Mononuclear cell (primary cell): ENCODE measurements at places on chromosomes 7 and 10. TPM values are rescaled to one million over a fixed set of nuclear protein-coding genes. Genes with fewer than 3 reads are reported as not detected.

The CPA2 gene
- total RNA-seq = not detected

The ABCB4 gene
- total RNA-seq = 7.2 TPM

The TSPAN12 gene
- not detected for total RNA-seq

The LFNG gene
- total RNA-seq = 101 TPM

The ZPBP gene
- not detected for total RNA-seq

The PAPOLB gene
- total RNA-seq = not detected

The AKR1D1 gene
- not detected for total RNA-seq

The CTAGE15 gene
- 1.2 TPM for total RNA-seq

The MKX gene
- total RNA-seq = not detected

The FKBP6 gene
- not detected for total RNA-seq

The PLEKHS1 gene
- 0.21 TPM for total RNA-seq

The CCDC146 gene
- 11.2 TPM for total RNA-seq

The PLXDC2 gene
- total RNA-seq = 46.2 TPM

The VPS37D gene
- 0.63 TPM for total RNA-seq

The OPN4 gene
- not detected for total RNA-seq

The TMEM236 gene
- total RNA-seq = under 0.01 TPM

The ENTPD1 gene
- total RNA-seq = 30.1 TPM

The FAM25A gene
- not detected for total RNA-seq

The MTG1 gene
- 14.9 TPM for total RNA-seq

The HMX2 gene
- total RNA-seq = not detected

The GIMAP5 gene
- 102 TPM for total RNA-seq

The CD36 gene
- total RNA-seq = 364 TPM

The FIS1 gene
- 83.9 TPM for total RNA-seq

The LRIT1 gene
- not detected for total RNA-seq

The CTAGE4 gene
- 2.0 TPM for total RNA-seq
